ENCODE measurements at places on chromosomes 4 and X.
A peak's percentile ranks its signal among the peaks of the same experiment; 100 is the strongest.

GRCh38 chr4:70197842-70198241, 2.3 kb downstream of the ODAM start:
- DNase-seq = no peak

GRCh38 chr4:145731028-145731427, 51.1 kb downstream of the C4orf51 start:
- DNase-seq = peak; percentile 63

- no peak for DNase-seq
Measured at GRCh38 chrX:119502727-119503483, 34.7 kb downstream of the SLC25A5 start.

- no peak for DNase-seq
Measured at GRCh38 chr4:75037252-75037651, 104.3 kb downstream of the PARM1 start.

DNA sequence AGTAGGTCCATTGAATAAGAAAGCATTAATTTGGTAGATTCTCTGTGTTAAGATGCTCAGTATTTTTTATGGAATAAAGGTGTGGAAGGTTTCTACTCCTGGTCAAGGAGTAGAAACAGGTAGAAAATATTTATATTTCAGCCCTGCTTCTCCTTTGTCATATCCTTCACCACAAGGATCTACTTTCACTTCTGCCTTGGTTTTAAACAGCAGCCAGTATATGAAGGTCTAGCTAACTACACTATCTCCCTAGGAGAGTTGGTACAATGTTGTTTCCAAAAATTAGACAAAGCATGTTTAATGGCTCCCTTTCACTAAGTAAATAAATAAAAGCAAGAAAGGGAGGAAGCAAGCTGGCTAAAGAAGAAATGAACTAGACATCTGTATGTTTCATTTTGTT, 44.6 kb upstream of the GYPA start:
- DNase-seq = no peak

DNA sequence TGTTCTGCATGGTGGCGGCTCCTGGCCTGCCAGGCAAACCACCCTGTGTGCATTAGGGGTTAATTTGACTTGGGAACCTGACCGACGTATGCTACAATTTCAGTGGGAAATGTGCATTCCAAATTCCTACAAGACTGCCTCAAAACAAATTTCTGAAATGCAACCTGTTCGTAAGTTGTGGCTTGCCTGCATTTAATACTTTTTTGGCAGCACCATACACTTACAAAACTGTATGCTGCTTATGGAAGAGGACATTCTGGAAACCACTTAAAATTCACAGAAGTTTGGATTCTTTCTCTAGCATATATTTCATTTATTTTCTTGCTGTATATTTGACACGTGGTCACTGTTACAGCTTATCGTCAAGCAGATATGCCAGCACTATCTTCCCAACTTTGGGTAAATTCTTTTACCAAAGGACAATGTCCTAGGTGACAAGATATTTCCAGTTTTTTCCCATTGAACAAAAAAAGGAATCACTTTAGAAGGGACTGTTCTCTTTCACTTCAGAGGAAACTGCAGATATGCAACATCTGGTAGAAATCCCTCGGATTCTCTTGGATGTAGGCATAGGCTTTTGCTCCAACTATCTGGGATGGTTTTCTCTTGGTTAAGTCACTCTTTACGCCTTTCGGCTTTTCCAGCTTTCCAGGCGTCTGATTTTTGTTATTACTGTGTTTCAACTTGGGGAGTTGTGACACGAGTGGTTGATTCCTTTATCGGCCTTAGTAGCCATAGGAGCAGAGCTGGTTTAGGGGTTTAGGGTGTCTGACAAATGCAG, 9.7 kb upstream of the TENM3 start:
- no peak for DNase-seq

DNA sequence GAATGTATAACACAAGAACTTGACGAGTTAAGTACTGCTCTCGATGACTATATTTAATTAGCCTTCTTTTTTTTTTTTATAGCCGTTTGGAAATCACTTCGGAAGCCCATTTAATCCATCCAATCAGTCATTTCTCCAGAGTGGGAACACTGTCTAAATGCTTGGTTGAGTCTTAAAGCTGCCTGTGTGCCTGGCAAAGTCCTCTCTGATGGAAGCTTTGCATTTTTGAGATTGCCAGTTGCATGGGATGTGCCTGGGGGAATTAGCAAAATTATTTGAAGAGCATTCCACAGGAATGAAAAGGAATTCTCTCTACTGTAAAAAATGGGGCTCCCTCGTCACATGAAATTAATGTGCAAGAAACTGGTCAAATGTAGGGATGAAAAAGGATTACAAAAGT, 398.8 kb upstream of the RPS6KA3 start:
- no peak for DNase-seq

DNA sequence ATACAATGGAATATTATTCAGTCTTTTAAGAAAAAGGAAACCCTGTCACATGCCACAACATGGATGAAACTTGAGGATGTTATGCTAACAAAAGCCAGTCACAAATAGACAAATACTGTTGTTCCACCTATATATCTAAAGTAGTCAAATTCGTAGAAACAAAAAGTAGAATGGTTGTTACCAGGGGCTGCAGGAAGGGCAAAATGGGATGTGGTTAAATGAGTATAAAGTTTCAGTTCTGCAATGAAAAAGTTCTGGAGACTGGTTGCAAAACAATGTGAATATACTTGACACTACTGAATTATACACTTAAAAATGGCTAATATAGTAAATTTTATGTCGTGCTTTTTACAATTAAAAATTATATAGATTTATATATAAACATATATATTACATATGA, 12.2 kb downstream of the SPOCK3 start:
- DNase-seq = no peak

DNA sequence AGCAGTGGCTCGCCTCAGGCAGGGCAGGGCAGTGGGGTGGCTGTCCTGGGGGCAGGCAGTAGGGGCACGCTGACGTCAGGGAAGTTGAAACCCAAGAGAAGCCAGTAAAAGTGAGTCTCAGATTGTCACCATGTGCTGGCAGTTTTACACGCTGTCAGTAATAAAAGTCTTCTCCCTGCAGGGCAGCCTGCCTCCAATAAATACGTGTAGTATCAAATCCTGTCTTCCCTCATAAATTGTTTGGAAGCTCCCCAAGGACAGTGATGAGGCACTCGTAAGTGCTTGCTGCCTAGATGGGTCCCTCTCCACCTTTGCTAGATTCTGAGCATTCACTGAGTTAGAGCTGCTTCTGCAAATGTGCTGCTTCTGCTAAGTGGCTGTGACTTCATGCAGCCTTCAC, 60.8 kb upstream of the MSANTD1 start:
- no peak for DNase-seq

DNA sequence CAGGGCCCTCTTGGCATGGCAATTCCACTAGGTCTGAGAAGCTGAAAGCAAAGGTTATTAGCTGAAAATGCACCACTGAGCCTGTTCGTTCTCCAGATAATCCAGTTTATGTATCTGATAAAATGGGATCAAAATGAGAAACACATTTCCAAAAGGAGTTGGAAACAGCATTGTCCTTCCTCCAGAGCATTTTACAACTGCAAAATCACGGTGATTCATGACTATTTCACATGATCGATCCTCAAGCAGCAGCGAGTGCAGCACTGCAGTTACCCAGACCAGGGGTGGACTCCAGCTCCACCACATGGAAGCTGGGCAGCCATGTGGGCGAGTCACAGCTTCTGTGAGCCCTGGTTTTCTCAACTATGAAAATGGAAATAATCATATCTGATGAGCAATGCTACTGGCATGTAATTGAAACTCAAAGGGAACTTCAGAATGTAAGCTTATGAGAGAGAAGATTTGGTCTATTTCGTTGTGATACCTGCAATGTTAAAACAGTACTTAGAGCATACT, 78.7 kb upstream of the MSX1 start:
- no peak for DNase-seq

DNA sequence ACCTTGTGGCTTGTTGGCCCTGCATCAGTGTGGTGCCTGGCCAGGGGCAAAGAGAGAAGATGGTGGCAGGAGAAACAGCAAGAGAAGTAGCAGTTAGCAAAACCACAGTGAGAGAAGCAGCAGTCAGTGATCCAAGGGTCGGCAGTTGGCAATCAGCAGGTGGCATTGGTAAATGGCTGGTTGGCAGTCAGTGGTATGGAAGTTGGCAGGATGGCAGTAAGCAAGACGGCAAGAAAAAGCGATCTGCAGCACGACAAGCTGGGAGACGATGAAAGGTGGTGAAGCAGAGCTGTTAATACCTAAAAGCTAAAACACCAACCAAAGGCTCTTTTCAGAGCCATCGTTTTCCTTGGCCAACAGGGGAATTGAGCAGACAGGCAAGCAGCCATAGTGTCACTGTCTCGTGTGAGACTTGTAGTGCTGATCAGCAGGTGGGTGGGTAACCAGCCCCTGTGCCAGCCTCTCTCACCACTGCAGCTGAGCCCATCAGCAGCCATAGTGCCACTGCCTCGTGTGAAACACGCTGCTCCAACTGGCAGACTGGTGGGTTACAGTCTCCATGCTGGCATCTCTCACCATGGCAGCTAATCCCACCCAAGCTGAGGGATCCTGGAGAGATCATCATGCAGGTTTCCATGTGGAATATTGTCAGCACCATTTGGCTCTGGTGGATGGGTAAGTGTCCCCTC, 2078.4 kb downstream of the PCDH7 start:
- DNase-seq = no peak

DNA sequence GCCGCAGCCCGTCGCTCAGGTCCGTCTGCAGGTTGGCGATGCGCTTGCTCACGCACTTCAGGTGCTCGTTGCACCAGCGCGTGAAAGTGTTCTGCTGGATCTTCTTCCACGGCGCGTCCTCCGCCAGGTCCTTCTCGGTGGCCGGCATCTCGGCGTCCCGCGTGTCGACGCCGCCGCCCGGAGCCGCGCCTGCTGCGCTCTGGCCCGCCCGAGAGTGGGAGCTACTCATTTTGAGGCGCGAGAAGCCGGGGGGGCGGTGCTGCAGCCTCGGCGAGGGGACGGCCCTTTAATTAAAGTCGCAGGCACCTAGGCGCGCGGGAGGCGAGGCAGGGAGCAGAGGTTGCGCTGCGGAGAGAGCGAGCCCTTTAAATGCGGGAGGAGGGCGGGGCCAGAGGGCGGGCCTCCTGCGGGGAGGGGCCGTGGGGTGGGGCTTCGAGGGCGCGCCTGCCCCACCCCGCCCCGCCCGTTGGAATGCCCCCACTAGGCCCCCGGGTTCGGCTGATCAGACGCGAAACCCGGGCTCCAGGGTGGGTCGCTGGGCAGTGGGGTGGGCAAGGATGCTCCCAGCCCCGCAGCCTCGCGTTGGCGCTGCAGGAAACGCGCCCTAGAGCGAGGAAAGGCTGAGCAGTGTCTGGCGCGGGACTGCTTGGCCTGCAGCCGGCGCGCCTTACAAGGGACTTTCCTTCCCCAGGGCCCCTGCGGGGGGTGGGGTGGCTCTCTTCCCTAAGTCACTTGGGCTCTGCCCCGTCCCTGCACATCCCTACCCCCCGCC, 3.2 kb downstream of the FLNA start:
- peak; percentile 97 for DNase-seq

DNA sequence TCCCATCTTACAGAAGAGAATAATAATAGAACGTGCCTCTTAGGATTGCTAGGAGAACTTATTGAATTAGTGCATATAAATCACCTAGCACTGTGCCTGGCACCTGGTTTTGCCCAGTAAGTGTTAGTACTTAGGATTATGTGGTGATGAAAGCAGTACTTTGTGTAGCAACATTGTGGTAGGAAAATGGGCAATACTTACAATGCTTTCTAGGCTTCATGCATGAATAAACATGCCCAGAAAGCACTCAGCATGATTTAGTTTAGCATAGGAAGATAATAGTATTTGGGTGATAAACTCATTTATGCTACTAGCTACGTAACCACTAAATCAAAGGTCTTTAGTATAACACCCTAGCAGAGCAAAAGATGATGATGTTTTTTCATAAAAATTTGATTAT, 105.6 kb downstream of the NEUROG2 start:
- DNase-seq = no peak

DNA sequence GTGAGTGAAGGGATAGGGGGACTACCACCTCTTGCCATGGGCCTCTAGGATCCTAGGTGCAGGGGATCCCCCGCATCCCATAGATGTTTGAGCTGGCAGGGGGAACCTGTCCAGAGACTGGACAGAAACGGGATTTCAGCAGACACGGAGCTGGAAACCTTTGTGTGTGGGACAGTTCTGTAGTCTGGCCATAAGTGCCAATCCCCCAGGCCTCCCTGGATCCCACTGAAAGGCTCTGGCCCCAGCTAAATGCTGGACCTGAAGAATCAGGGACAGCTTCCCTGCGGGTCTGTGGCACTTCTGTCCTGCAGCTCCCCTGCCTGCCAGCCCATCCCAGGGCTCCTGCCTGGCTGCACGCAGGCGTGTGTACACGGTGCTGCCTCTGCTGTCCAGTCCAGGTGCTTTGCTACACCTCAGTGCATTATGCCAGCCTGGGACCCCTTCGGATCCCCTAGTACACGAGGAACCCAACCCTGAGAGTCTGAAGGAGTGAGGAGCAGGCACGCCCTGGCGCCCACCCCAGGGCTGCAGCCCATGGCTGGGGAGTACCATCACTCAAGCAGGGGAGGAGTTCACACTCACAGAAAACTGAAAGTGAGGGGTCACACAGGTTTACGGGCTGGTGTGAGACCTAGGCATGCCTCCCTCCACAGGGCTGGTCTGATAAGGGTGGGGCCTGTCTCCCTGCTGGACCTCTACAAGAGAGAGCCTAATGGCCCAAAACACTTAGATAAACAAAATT, 703.0 kb downstream of the ARAP2 start:
- no peak for DNase-seq

DNA sequence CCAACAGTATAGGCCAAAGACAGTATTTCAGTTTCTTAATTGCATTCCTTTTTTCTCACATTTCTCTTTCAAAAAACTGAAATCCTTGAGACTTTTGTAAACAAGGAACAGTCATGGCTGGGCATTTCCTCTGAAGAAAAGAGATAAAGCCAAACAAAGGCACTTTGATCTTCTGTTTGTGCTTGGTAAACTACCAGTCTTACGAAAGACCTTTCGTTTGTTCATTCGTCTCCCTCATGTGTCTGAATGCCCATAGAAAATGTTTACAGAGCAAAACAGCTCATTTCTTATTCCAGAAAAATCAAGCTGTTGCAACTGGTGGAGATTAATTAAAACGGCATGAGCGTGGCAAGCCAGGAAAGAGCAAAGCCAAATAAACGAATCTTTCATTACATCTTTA, 178.0 kb downstream of the GASK1B start:
- no peak for DNase-seq

- DNase-seq = no peak
Measured at GRCh38 chr4:177391287-177391686, 51.0 kb downstream of the AGA start.

DNA sequence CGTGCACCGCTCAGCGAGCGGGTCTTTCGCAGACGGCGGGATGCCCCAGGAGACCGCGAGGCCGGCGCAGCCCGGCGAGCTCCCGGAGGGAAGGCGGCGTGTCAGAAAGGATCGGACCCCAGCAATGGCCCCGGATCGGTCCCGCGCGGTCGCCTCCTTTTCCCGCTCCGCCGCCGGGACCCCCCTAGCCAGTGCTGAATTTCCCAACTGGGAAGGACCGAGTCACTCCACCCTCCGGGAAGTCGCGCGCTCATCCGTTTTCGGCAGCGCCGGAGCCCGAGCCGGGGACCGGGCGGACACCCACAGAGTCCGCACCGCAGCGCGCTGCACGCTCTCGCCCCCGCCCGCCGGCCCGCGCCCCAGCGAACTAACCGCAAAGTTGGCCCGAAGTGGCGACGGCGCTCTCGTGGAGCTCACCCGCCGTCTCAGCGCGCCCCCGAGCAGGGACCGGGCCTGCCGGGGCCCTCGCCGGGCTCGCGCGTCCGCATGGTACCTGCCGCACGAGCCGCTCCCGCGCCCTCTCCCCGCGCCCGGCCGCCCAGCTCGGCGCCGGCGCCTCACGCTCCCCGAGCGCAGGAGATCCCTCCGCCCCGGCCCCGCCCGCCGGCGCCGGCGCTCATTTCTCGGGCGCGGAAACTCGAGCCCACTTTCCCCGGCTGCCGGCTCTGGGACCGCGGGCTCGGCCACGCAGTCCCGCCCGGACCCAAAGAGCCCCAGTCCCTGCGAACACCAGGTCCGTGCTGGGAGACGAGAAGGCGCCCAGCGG, at the start of gene FAT1:
Gene FAT1 (minus strand): TSS at position 565 of the 766 bp plus-strand sequence. CDS start 14,029 bp downstream, outside the sequence.
- DNase-seq = peak; percentile 90
